ENCODE measurements at places on chromosomes 12 and 14.

- no peak for DNase-seq
Measured at GRCh38 chr14:56703947-56704346, 106.3 kb downstream of the OTX2 start.

DNA sequence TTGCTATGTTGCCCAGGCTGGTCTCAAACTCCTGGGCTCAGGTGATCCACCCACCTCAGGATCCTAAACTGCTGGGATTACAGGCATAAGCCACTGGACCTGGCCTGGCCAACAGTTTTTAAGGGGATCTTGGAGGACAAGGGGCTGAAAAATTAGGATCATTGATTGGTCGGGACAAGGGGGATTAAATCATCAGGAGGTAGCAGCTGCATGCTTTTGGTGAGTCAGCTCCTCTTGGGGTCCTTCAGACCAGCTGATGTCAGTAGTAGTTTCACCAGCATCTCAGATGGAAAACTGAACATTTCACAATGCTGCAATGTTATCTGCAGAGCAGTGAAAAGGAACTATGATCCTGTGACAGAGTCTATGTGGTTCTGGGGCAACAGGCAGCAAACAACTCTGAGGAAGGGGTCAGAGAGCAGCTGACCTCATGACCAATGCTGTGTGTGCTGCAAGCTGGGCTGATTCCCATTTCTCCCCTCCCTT lies 6.3 kb downstream of the LRRC74A start:
- no peak for DNase-seq

DNA sequence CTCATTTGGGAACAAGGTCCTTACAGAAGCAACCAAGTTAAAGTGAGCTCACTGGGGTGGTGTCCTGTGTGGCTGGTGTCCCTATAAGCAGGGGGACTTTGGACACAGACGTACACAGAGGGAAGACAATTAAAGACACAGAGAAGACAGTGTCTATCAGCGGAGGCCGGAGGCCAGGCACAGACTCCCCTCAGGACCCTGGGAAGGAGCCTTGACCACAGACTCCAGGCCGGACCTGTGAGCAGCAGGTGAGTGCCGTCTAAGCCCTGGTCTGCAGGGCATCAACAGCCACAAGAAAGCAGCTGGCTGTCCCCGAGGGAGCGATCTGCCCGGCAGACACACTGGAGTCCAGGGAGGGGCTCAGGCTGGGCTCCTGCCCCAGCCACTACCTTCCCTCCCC lies 219.1 kb upstream of the C14orf180 start:
- DNase-seq = no peak

DNA sequence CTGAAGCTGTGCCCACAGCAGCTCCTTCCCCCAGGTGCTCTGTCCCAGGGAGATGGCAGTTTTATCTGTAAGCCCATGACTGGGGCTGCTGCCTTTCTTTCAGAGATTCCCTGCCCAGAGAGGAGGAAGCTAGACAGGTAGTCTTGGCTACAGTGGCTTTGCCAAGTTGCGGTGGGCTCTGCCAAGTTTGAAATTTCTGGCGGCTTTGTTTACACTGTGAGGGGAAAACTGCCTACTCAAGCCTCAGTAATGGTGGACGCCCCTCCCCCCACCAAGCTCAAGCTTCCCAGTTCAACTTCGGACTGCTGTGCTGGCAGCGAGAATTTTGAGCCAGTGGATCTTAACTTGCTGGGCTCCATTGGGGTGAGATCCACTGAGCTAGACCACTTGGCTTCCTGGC lies 124.7 kb downstream of the MSRB3 start:
- no peak for DNase-seq

DNA sequence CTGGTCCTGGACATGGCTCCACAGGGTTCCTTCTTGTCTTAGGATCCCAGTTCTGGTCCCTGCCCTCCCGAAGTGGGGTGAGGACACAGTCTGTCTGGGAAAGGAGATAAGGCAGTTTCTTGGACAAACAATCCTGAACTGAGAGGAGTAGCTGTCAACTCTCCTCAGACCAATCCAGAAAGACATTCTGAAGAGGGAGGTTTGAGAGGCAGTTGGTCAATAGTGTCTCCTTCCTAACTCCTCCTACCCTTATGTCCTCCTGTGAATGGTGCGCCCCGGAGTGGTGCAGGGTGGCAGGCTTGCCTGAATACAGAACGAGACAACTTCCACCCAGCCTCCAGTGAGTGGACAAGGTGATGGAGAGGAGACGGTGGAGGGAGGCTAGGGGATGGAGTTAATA lies 15.4 kb upstream of the ASIC1 start:
- DNase-seq = no peak

GRCh38 chr12:977156-977555 lies 13.9 kb upstream of the ERC1 start:
- DNase-seq = no peak

- DNase-seq = no peak
Measured at GRCh38 chr12:7042842-7043241, 17.7 kb upstream of the C1S start.

DNA sequence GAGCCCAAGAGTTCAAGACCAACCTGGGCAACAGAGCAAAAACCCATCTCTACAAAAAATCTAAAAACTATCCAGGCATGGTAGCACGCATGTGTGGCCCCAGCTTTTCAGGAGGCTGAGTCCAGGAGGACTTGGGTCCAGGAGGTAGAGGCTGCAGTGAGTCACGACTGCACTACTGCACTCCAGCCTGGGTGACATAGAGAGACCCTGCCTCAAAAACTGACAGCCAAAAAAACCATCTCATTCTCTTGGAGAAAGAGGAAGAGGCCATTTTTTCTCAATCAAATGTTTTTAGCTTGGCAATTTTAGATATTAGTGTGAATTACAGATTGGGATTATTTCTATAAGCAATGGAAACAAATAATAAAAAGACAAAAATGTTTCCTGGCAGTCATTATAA lies 38.2 kb downstream of the ZFC3H1 start:
- DNase-seq = no peak

- DNase-seq = no peak
Measured at GRCh38 chr12:58359084-58359483, 417.7 kb downstream of the ATP23 start.

GRCh38 chr12:83573671-83574070 lies 887.0 kb downstream of the TMTC2 start:
- DNase-seq = no peak

GRCh38 chr14:95500201-95500681 lies 16.2 kb downstream of the SYNE3 start:
- no peak for DNase-seq

DNA sequence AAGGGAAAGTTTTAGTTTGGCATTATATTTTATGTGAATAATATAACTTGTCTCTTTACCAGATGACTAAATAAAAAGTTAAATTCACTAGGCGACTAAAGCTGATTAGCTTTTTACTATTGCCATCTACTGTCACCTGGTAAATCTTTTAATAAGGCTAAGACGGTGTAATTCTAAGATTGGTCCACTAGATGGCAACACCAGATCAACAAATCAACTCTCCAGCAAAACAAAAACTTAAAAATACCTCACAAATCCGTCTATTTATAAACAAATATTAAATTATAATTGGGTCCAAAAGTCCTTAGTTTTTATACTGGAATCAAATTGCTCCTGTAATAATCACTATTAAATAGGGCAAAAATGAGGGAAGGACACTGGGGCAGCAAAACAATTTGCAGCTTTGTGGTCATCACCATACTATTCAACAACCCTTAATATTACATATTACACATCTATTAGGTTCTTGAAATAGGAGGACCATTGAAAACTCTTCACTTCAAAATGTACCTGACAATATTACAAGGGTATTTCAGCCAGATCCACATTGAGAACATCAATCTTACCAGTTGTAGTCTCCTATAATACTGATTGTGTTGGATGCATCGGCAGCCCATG lies 47.9 kb downstream of the GALC start:
- no peak for DNase-seq

DNA sequence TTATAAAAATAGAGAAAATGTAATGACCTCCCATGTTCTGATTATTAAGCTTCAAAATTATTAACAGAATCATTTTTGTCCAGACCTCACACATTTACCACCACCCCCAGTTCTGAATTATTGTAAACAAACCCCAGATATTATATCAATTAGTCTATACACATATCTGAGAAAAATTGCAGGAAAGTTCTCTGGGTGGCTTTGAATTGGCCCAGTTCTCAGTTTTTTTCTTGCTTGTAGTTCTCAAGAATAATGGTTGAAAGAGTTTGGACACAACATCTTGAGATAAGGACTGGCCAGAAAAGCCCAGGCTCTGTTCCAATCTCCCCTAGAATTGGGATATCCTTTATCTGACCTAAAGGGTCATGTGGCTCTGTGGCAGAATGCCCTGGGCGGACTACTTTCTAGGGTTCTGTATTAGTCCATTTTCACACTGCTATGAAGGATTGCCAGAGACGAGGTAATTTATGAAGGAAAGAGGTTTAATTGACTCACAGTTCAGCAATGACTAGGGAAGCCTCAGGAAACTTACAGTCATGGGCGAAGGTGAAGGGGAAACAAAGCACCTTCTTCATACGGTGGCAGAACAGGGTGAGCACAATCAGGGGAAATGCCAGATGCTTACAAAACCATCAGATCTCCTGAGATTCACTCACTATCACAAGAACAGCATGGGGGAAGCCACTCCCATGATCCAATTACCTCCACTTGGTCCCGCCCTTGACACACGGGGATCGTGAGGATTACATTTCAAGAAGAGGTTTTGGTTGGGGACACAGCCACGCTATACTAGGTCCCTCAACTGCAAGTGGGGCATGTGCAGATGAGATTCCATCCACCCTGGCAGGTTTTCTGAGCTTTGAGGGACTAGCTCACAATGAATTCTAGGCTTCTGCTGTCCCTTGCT lies 1504.6 kb upstream of the FLRT2 start:
- DNase-seq = no peak

GRCh38 chr12:114612062-114612461 lies 71.9 kb downstream of the TBX3 start:
- no peak for DNase-seq

DNA sequence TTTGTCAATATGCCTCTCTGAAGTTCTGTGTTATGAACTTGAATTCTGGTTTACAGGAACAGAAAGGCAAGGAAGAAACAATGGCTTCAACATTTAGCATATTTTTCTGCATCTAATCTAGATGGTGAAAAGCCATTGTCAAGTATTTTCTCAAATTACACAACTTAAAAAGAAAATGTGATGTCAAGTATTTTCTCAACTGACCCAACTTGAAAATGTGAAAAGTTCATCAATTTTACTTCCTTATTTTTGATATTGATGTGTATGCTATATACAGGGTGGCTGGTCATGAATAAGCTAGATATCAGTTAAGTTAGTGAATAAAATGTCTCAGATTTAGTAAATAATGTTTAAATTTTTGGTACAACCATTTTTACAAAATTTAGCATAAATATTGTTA lies 196.7 kb downstream of the ALX1 start:
- DNase-seq = no peak

DNA sequence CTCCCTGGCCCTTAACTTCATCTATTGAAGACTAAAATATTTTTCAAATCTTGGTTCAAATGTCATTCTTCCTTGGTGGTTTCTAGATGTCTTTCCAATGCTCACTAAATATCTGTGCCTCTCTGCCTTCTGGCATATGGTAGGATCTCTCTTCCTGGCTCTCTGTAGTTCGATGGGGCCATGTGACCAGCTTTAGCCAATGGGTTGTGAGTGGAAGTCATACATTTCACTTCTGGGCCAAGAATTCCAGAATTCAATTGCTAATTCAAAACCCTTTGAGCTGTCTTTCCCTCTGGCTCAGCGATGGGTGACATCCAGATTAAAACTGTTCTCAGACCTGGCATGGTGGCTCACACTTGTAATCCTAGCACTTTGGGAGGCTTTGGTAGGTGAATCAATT lies 25.8 kb upstream of the CTDSP2 start:
- DNase-seq = no peak

DNA sequence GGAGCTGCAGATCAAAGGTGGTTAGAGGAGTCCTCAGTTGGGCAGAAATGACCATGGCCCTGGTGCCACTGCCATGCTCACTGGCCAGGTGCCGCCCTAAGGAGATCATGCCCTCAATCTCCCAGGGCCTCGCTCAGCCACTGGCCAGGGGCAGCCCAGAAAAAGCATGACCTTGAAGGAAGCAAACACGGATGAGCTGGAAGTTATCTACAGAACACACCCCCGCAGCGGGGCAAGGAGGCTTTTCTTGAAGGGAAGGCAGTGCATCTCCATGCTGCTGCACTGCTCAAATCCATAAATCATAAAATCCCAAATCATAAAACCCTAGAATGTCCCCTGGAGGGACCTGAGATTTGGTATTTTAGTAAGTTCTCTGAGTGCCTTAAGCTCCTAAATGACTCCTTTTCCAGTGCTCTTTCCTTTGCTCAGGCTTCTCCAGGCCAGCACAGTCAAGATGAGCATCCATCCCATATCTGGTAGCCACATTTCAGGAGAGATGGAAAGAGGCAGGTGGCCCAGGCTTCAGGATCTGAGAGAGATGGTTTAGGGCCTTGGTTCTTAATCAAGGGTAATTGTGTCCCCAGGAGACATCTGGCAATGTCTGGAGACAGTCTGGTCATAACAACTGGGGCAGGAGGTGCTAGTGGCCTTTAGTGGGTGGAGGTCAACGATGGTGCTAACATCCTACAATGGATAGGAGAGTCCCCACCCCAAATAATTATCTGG lies 217.3 kb downstream of the RBM19 start:
- DNase-seq = no peak

GRCh38 chr12:6450091-6450868 lies 1.6 kb upstream of the TAPBPL start:
- DNase-seq = no peak

GRCh38 chr12:76909290-76909689 lies 30.5 kb upstream of the CSRP2 start:
- DNase-seq = no peak

- DNase-seq = peak; percentile 54
Measured at GRCh38 chr12:108856428-108857157, 790 bp downstream of the SSH1 start.
